Hematopoietic multipotent progenitor cell treated with erythropoietin and hydrocortisone succinate and interleukin-3 and kit ligand, for 6 days (in vitro differentiated cells): ENCODE measurements at places on chromosomes 2 and 18.

GRCh38 chr2:238069877-238070276 is 9.1 kb downstream of the SCLY start:
- DNase-seq: no peak

DNA sequence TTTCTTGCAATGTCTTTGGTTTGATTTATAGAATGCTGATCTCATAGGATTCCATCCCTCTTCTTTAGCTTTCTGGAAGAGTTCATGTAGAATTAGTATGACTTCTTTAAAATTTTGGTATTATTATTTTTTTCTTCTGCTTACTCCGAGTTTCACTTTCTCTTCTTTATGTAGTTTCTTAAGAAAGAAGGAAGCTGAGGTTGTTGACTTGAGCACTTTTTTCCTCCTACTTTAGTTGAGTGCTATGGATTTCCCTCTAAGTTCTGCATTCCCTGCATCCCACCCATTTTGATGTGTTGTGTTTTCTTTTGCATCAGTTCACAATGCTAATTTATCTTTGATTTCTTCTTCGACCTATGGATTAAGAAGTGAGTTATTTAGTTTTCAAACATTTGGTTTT is 78.9 kb upstream of the SPRED2 start:
- no peak for DNase-seq

DNA sequence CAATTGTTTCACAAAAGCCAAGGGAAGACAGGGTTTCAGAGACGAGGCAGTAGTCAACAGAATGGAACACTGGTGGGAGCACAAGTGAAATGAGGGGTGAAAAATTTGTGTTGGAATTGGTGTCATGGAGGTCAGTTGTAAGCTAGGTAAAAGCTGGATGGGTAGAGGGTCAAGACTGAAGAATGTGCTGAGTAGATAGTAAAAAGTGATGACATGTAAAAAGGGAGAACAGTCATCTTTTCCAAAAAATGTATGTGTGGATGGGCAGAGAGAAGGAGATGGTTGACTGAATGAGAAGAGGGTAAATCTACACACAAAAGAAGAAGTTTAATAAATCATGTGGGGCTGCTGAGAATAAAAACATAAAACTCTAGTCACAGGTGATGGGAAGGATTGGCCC is 92.7 kb upstream of the COL3A1 start:
- no peak for DNase-seq

DNA sequence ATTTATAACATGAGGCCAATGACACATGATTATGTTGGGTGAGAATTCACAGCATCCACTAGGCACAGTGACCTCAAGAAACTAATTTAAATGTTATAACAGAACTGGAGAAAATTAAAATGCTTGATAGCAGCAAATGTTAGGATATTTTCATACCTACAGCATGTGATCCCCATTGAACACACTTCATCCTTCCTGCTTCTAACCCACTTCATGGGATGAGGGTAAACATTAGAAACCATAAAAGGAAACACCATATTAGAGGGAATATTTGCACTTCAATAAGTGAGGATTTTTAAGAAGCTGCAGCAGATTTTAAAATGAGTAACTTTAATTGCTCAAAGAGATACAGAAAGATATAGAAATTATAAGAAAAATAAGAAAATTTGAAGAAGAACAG is 117.1 kb downstream of the FSHR start:
- no peak for DNase-seq

- no peak for DNase-seq
Observed at GRCh38 chr2:200479692-200480265, 30.1 kb downstream of the KCTD18 start.

DNA sequence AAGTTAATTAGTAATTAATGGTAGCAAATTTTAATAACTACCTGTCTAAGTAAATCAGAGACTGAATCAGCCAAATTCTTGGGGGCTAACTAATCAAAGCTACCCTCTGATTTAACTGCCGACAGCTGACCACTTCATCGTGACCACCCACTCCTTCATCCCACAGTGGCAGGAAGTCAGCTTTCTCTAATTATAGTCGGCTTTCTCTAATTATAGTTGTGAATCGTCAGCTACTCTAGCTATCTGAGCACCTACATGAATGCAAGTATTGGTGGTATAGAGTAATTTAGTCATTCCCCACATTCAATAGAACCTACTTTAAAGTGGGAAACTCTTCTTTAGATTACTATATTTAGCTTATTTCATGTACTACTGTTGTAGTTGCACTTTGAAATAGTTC is 185.5 kb downstream of the PTGR3 start:
- no peak for DNase-seq

GRCh38 chr2:123853161-123853560 is 171.9 kb upstream of the CNTNAP5 start:
- no peak for DNase-seq

- DNase-seq: no peak
Observed at GRCh38 chr2:172092716-172093415, 7.6 kb downstream of the DLX1 start.

- DNase-seq: no peak
Observed at GRCh38 chr2:181264441-181264840, 192.7 kb upstream of the ITGA4 start.

DNA sequence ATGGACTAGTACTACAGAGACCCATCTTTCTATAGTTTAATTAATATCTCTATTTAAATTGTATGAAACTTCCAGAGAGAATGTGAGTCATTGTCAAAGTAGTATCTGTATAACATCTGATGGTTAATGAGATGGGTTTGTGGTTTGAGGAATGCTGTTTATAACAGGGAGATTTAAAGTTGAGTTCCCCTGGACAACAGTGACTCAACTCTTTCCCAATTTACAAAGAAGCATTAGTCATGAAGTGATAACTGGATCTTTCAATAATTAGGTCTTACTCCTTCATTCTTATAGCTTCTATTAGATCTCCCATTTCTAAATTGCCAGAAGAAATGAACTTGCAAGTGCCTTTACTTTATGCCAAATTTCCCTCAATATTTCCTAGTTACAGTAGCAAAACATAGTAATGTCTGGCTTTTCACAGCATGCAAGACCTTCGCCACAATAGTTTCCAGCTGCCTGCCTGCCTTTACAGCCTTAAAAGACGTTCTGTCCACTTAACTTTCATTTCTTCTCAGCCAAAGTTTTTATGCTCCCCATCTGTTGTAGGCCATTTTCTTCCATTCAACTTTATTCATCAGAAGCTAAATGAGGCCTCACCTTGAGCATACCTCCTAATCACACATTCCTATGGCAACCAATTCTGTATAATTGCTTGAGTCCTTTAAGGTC is 47.7 kb upstream of the WDR75 start:
- DNase-seq: no peak

DNA sequence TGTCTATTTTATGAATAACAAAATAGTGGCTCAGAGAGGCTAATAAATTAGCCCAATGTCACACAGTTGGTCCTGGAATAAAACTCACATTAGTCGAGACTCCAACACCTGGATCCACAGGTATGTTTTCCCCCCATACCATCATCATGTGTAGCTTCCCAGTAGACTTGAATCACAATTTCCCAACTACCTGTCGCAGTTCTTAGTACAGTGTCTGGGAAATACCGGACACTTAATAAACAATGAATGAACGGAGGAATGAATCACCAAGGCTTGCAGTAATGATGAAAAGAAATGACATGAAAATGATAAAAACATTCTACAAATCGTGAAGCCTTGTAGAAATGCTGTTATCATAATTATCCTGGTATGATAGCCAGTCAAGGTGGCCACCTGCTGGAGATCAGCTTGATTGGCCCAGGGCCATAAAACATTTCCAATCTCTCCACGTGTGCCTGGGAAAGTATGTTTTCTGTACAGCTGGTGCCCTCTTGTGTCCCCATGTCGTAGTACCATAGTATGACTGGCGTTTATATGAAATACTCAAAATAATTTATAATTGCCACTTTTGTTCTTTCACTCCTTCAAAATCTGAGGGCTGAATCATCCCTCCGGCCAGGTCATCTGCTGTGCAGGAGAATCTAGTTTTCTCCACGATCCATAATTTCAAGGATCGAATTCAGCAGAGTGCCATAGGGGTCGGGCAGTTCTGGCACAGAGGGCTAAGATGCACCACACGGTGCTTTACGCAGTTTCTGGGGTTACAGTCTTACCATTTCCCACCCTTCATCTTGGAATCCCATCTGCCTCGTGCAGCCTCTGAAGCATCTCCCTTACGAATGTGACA is 95.4 kb downstream of the LAMA1 start:
- peak; percentile 61 for DNase-seq
